D341Med (cell line): ENCODE measurements at places on chromosomes 7 and 10.

GRCh38 chr7:132435016-132435990 lies 141.0 kb downstream of the PLXNA4 start:
- no peak for DNase-seq

GRCh38 chr7:12320987-12321647 lies 82.5 kb downstream of the VWDE start:
- DNase-seq, result no peak

GRCh38 chr7:34928052-34928451 lies 109.2 kb downstream of the DPY19L1 start:
- DNase-seq, result peak; percentile 63

- DNase-seq, result no peak
Measured at GRCh38 chr7:134826105-134826504, 46.7 kb downstream of the CALD1 start.

DNA sequence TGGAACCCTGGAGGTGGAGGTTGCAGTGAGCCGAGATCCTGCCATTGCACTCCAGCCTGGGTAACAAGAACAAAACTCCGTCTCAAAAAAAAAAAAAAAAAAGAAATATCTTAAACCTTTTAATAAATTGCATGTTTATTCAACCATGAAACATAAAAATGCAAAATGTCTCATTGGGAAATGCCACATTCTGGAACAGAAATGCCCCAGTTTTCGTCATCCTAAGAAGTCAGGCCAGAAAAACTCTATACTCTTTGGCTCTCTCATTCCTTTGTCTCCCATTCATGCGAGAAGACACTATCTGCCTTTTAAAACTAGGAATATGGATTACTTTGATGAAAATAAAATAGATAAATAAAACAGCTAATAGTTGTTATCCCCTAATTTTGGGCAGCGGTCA lies 21.5 kb upstream of the ABLIM1 start:
- no peak for DNase-seq

- no peak for DNase-seq
Measured at GRCh38 chr10:30207485-30208052, 141.5 kb downstream of the MTPAP start.

- no peak for DNase-seq
Measured at GRCh38 chr10:132188331-132188730, 1.6 kb downstream of the DPYSL4 start.

- no peak for DNase-seq
Measured at GRCh38 chr7:1181640-1182039, 21.6 kb upstream of the ZFAND2A start.

DNA sequence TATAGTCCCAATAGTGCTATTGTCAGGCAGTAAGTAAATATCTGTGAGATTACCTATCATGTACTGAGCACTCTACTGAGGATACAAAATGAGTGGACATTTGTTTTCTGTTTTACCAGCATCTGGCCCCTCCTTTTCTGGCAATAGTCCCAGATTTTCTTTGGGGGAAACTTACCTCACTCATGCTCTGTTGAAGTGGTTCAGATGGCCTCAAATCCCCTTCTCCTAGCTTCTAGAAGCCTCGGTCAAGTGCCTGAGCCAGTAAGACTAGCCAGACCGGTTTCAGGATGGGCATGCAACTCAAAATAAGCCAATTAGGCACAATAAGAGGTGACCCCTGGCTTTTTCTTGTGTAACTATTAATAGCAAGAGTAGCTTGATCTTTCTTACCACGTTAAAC lies 19.7 kb downstream of the TRDMT1 start:
- DNase-seq, result no peak

GRCh38 chr10:71740069-71740653 lies 20.6 kb upstream of the C10orf105 start:
- no peak for DNase-seq

GRCh38 chr10:102113956-102114857 lies 6.0 kb downstream of the LDB1 start:
- peak; percentile 59 for DNase-seq

DNA sequence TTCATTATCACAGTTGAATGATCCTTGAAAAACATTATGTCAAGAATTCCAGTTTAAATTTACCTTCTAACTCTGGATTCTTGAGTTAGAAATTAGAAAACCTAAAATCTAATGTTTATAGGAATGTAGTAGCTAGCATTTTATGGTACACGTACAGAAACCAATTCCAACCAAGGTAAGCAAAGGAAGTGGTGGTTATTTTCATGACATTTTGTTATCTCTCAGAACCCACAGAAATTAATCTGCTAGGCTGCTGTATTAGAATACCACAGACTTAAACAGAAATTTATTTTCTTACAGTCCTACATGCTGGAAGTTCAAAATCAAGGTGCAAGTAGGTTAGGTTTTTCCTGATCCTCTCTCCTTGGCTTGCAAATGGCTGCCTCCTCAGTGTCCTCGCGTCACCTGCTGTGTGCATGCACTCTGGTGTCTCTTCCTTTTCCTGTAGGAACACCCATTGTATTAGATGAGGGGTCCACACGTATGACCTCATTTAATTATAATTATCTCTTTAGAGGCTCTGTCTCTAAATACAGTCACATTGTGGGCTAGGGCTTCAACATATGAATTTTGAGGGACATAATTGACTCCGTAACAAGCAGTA lies 8.5 kb upstream of the CSTF2T start:
- DNase-seq, result no peak

- DNase-seq, result peak; percentile 24
Measured at GRCh38 chr7:44767912-44768627, 19.4 kb downstream of the ZMIZ2 start.

DNA sequence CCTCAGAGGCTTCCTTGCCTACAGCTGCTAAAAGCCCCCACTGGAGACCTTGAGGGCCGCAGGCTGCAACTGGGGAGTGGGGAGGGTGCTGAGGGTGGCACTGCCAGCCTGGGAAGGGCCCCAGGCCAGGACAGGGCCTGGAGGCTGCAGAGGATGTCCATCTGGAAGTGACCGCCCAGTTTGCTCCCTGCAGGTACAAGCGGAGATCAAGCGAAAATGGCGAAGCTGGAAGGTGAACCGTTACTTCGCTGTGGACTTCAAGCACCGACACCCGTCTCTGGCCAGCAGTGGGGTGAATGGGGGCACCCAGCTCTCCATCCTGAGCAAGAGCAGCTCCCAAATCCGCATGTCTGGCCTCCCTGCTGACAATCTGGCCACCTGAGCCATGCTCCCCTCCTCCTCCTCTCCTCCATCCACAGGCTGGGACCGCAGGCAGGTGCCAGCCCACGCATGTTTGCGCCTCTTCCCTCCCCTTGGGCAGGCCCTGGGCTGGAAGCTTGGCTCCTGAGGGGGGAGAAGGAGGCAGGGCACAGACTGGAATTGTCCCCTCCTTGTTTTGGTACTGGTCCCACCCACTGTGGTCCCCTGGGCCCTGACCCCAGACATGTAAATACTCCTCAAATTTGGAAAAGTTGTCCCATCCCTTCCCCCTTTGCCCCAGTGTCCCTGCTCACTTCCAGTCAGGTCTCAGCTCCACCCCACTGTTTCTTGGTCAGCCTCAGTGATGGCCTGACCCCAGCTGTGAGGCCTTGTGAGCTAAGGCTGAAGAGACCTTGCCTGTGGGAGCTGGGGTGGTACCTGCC lies 54.4 kb downstream of the ADCYAP1R1 start:
- DNase-seq, result no peak

- DNase-seq, result peak; percentile 85
Measured at GRCh38 chr7:1758028-1758858, 88.2 kb downstream of the ELFN1 start.

GRCh38 chr7:40263752-40264390 lies 129.1 kb downstream of the SUGCT start:
- no peak for DNase-seq

DNA sequence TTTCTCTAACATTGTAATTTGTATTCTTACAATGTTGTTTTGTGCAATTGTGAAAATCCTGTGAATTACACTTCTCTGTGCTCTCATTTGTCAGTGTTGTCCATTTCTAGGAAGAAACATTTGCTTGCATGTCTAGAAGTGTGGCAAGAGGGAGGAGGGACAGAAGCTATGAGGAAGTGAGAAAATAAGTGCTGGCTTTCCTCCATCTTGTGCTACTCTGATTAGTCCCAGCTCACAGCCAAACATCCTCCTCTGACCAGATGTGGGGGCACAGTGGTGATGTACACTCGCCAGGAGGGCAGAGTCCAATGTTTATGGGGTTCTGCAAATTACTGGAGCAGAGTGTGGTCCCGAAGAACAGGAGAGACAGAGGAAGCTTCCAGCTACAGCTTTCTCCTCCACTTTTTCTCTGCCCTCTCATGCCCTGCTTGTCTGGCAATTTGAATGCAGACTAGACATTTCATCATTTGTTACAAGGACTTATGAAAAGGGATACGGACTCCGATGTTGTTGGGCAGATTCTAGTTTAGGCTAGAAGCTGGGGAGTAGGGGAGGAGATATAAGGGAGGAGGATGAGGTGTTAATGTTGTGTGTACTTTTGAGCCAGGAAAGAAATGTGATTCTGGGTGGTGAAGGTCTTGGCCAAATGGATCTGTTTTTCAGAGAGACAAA lies 131.0 kb upstream of the C1GALT1 start:
- no peak for DNase-seq

- no peak for DNase-seq
Measured at GRCh38 chr7:69177941-69178494, 420.3 kb upstream of the AUTS2 start.

- no peak for DNase-seq
Measured at GRCh38 chr7:156021471-156021870, 209.2 kb upstream of the SHH start.

DNA sequence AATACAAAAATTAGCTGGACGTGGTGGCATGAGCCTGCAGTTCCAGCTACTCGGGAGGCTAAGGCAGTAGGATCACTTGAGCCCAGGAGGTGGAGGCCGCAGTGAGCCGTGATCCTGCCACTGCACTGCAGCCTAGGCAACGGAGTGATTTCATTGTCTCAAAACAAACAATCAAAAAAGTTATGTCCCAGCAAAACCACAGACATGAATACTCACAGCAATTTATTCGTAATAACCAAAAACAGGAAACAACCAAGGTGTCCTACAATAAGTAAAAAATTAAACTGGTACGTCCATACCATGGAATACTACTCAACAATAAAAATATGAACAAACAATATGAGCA lies 11.6 kb upstream of the CYTH3 start:
- DNase-seq, result no peak
